Stimulated activated CD8-positive, alpha-beta memory T cell treated with anti-CD3 and anti-CD28 coated beads, Interleukin-7, amount 100 ng/mL, for 1 hour (primary cell): ENCODE measurements at places on chromosomes 4 and X.

DNA sequence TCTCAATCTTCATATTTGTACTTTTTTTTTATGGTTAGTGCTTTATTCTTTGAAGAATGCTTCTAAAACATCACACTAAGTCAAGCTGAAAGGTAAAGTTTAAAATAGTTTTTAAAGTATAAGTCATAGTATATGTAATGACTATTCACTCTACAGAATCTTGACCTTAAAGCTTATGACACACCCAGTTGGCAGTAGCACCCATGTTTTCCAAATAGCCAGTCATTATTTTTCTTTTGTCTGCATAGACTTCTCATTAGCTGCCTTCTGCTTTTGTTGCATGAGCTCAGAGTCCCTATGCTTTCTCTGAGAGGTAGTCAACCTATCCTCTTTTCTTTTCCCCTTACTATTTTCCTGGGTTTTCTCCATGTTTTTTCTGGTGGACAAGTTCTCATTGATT, 231.5 kb downstream of the PCDH18 start:
- DNase-seq: no peak

GRCh38 chr4:185257086-185257485, 47.7 kb downstream of the SNX25 start:
- no peak for DNase-seq

DNA sequence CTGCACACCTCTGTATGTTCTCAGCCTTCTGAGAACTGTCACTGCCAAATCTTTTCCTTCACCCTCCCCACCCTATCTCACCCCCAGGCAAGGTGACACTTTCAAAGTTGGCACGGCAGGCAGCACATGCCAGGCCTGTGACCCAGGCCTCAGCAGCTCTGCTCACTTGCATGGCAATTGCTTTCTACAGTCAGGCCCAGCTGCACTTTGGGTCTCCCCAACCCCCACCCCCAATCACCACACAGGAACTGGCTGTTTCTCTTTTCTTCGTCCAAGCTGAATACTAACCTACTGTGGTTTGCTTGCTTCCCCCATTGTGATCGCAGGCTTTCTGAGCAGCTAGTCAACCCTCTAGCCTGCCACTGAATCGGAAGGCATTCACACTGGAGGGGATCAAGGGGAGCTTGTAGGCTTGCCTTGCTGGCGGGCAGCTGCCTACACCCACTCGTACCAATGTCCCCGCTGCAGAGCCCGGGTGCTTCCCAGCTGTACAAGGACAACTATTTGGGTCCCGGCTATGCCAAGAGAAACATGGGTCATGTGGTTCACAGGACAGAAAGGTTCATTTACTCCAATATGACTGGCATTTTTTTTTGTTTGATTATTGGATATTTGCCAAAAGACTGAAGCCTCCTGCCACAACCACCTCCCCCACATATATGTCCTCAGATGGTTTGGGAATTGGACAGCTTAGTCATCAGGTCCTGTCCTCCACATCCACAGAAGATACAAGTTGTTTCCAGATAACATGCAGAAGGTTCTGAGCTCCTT, 28.1 kb downstream of the SLC25A43 start:
- DNase-seq: no peak

- no peak for DNase-seq
Measured at GRCh38 chr4:120354381-120354780, 287.7 kb upstream of the MAD2L1 start.

- no peak for DNase-seq
Measured at GRCh38 chr4:53854991-53855568, 209.3 kb downstream of the CHIC2 start.

- no peak for DNase-seq
Measured at GRCh38 chr4:146638333-146638785, 334 bp upstream of the POU4F2 start.

DNA sequence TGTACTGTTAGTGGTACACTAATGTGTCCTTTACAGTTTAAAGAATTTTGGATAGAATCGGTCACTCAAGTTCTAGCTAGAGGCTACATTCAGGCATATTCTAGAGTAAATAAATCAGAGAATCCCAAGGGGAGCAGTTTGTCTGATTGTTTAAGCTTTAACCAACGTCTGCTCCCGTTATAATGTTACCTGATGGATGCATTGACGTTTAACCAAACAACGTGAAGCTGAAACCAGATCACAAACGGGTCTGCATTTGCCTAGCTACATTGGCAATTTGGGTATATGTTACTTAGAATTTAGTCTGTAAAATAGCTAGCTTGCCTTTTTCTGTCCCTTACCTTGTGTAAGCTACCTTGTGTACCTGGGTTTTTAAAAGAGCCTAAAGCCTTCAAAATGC, 1.6 kb downstream of the PI4K2B start:
- no peak for DNase-seq

- DNase-seq: no peak
Measured at GRCh38 chrX:110665223-110666002, 130.2 kb downstream of the CHRDL1 start.

DNA sequence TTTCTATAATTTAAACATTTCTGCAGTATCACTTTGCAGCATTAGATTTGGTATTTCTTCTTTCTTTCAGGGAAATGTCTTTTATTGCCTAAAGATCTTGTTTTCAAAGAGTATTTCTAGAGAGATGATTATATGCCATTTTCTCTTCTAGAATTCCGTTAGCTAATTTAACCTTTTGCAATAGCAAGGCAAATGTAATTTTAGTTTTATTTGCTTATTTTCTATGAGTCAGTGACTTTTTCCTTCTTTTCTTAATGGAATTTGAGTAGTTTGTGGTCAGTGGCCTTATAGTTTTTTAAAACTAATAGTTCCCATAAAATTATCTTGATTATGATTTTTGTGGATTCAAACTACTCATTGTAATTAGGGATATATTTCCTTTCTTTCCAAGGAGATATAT, 72.2 kb downstream of the CCKAR start:
- no peak for DNase-seq

- no peak for DNase-seq
Measured at GRCh38 chr4:152674359-152674758, 5.4 kb downstream of the TMEM154 start.

DNA sequence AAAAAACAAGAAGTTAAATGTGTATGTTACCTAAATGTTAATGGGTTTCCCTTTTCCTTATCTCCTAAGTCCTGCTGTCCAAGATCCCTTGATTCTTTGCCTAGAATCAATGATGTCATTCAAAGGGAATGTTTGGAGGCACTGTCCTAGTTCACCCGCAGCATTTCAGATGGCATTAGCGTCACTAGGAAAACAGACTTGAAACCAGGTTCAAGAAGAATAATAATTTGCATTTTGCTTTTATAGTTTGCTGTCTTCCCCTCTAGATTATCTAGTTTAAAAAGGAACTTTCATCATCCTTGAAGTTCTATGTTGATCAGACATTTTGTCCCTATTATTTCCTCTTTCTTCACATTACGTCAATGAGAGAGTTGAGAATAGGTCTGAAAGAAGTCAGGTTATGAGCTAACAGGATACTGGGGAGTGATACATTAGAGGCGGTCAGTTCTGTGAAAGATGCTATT, 234.1 kb upstream of the PGRMC2 start:
- DNase-seq: no peak

DNA sequence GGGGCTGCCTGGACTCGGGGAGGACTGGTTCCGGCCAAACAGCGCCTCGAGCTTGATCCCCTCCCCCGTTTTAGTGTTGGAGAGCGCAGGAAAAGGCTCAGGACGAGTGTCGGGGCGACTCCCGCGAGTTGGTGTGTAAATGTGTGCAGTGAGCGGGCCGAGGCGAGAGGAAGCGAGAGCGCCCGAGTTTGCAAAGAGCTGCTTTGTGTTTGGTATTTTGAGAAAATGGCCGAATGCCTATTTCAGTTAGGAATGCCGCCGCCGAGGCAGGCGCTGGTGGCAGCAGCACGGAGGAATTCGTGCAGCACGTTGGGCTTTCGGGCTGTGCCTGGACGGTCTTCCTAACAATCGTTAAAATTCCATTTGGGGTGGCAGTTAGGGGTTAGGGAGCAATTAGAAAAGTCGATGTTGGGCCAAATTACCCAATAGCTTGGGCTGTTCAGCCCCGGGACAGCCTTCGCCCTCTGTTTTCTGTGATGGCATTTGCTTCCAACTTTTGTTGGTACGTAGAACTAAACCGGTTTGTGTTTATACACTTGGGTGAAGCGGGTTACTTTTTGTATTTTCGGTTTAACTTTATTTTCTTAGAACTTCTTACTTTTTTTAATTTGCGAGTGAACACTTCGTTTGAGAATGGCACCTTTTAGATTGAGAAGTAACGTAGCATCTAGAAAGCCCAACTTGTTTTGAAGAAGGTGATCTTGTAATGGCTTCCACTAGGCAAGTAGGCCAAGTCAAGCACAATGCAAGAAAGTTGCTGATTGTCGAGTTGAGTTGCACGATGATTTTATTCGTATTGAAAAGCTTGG, 1.6 kb downstream of the REST start:
- peak; percentile 1 for DNase-seq

DNA sequence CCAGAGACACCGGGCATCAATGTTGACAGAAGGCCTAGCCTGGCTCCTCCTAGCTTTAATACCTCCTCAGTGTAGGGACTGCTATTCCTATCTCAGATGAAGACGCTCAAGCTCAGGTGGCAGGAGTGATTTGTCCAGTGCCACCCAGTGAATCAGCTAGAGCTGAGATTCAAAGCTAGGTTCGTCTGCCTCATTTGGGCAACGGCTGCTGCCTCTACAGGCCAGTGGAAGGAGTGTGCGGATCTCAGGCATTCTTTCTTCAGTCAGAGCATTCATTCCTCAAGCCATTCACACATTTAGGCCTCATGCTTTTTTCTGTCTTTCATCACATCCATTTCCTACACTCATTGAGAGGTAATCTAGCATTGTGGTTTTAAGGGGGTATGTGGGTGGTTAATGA, 7.3 kb downstream of the TSR2 start:
- DNase-seq: no peak

- DNase-seq: no peak
Measured at GRCh38 chr4:34723605-34724004, 1520.7 kb downstream of the ARAP2 start.

- no peak for DNase-seq
Measured at GRCh38 chr4:53314252-53314651, 51.6 kb downstream of the SCFD2 start.

DNA sequence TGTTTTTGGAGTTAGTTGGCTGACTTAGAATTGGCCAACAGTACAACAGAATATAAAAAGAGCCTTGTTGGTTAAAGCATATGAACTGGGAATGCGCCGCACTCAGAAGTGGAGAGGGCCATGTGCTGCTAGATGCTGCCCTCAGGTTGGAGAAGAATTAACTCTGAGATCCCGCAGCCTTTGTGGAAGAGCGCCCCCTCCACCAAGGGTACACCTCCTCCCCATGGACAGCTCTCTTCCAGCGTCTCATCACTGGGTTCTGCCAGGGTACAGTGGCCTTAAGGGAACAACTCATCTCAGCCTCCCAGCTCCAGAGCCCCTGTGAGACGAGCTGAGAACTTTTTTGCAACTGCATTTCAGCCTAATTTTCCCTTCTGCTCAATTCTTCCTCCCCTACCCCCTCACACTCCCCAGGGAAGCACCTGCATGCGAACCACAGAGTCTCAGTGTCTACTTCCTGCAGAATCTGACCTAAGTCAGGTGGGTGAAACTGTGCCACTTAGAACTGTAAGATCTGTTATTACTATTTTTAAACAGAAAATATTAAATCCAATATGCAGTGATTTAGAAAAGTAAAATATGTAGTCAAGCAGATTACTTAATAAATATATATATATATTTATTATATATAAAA, 380.6 kb downstream of the RAB28 start:
- no peak for DNase-seq

DNA sequence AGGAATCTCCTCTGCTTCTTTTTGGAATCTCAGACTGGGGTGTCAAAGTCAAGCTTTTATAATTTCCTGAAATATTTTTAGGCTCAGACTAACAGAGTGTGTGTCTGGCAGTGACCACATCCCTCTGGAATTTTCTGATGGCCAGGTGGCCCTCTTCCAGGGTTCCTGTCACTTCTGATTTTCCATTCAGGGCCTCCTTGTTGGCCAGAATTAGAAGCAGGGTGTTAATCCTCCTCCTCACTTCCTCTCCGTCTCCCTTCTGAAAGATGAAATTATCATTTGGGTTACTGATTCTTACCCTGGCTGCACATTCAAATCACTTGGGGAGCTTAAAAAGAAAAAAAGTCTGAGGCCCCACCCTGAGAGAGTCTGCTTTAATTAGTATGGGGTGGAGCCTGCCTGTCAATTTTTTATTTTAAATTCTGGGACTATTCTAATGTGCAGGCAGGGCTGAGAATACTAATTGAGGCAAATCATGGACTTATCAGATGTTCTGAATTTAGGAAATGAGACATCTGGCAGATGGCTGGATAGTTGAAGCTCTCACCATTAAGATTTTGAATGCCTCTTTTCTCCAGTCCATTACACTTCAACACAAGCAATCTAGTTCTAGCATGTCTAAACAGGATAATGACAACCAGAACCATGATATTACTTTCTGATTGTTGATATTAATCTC, 43.2 kb downstream of the HAND2 start:
- DNase-seq: no peak

DNA sequence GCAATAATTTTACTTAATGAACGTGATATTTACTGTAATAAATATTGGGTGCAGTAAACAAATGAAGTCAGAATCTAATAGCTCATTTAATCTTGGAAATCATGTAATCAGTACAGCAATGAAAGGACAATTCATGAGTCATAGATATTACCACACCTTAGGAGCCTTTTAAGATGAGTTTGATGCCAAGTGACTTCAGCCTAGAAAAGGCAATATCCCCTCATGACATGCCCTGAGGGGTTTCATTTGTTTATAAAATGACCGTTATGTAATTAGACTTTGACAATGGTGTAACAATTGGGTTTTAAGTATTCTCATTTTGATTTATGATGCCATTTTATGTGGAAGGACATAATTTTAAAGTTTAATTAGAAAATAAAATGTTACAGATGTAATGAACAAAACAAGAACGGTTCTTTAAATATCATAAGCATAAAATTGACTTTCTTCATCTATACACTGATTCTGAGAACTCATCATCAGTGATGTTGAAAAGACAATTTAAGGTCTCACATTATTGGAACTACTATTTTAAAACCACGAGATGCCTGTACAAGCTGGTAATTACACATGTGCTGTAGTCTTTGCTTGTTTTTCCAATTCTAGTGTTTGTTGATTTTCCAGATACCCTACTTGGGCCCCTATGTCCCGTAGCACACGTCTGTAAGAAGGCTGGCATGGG, 5.0 kb downstream of the FGF2 start:
- DNase-seq: no peak

GRCh38 chrX:7202206-7202605, 54.3 kb upstream of the PUDP start:
- DNase-seq: no peak

- no peak for DNase-seq
Measured at GRCh38 chr4:98793658-98794057, 135.2 kb upstream of the TSPAN5 start.

DNA sequence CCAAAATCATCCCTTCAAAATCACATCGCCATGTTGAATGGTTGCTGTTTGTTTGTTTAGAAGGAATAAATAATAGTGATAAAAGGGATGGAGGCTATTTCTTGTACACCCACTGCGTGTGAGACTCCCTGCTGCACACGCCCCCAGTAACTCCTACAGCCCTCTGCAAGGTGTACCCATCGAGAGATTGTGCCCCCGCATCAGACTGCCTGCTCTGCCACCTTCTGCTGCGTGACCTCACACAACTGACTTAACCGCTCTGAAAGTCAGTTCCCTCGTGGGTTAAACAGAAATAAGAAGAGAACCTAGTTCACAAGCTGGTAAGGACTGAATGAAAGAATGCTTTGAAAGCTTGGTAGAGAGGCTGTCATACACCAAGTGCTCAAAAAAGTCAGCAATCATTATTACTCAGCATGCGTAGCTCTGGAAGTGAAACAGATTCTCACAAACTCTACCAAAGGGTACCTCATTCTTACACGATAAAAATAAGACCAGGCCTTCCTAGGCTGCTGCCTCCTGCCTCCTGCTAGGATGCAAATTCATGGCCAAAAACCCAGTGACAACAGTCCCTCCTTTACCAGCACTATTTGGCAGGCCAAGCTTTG, 147.1 kb downstream of the CPEB2 start:
- DNase-seq: no peak
